ENCODE measurements at places on chromosomes 3 and 15.
A peak's percentile ranks its signal among the peaks of the same experiment; 100 is the strongest.

GRCh38 chr3:80017369-80017768 lies 249.6 kb upstream of the ROBO1 start:
- no peak for DNase-seq

GRCh38 chr3:145170121-145170520 lies 990.9 kb downstream of the PLOD2 start:
- DNase-seq: no peak

DNA sequence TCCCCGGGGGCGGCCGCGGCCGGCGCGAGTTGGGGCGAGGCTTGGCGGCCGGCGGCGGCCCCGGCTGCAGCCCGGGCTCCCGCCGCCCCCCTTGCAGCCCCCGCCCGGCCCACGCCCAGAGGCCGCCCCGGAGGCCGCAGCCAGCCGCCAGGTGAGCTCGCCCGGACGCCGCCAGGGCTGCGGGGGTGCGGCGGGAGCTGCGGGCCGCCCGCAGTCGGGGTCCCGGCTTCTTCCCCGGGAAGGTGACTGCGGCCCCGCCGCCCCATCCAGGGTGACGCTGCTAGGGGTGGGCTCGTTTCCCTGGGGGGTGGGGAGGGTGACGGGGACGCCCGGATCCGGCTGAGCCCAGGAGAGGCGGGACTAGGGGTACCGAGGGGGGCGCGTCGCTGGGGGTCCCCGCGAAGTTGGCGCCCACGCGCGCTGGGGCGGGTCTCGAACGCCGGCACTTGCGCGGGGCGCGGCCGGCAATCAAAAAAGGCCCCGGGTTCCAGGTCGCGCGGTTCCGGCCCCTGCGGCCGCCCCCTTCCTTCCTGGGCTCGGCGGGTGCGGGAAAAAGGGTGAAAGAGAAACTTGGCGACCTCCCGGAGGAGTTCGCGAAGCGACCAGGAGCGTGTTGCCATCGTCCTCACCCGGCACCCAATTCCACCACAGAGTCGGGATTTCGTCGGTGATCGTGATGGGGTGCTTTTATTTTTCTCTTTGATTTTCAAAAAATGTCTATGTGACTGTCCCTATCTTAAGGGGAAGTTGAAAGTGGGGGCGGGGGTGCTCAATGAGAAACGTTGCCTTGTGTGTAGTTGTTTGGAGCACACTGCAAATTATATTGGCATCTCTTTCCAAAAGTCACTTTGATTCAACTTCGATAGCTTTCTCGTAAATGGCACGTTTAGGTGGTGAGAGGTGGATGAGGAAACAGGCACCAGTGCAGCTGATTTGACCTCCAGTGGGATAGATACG lies 619 bp downstream of the ATXN7 start:
- DNase-seq: peak; percentile 63

GRCh38 chr15:80694611-80695098 lies 455 bp upstream of the ABHD17C start:
- DNase-seq: peak; percentile 31

DNA sequence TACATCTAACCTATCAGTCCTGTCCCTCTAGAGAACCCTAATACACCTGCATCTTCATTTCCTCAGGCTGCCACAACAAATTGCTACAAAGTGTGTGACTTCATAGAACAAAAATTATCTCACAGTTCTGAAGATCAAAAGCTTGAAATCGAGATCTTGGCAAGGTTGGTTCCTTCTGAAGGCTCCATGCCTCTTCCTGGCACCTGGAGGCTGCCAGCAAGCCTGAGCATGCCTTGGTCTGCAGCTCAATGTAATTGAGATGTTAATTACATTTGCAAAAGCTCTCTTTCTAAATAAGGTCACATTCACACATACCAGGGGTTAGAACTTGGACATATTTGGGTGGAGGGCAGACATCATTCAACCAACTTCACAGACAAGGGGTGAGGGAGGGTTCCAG lies 86.4 kb upstream of the ABHD17C start:
- no peak for DNase-seq

DNA sequence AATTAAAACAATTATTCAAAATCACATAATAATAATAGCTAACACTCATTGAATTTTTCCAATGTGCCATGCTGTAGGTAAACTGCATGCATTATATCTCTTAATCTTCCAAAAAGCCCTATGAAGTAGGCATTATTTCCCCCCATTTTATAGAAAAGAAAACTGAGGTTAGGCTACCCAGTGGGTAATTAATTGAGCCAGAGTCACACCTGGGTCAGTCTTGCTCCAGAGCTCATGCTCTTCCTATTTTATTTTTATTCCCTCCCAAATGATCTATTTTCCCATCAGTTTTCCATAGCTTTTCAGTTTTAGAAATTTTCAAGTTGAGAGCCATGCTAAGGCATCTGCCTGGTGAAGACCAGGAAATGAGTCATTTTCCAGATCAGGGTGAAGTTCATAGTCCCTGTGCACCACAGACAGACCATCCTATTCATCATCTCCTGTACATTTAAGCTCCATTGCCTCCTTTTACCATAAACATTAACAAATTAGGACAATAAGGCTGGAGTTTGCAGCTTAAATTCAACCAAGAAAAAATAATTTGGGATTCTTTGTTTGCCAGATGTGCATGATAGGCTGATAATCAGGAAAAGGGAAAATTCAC lies 417.3 kb downstream of the OTOL1 start:
- DNase-seq: no peak

- DNase-seq: peak; percentile 3
Measured at GRCh38 chr3:57224856-57225255, 2.7 kb upstream of the APPL1 start.

- DNase-seq: peak; percentile 30
Measured at GRCh38 chr15:90412356-90413194, 24.5 kb downstream of the IQGAP1 start.

- peak; percentile 59 for DNase-seq
Measured at GRCh38 chr3:153626158-153626557, 464.1 kb downstream of the RAP2B start.

DNA sequence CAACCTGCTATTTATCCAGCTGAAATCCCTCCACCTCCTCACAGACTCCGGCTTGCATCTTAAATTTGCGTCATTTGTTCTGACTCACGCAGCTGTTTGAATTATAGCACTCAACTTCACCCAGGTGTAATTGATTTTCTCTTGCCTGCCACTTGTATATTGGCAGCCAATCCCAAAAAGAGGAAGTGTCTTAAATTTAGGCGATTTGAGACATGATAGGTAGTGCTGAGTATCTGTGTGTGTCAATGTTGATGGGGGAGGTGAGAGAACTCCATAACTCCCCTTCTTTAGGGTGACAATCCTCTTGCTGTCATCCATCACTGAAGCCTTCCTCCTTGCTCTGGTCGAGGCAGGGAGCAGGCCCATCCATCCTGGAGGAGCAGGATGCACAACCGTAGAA lies 77.2 kb upstream of the TPRG1 start:
- DNase-seq: no peak

DNA sequence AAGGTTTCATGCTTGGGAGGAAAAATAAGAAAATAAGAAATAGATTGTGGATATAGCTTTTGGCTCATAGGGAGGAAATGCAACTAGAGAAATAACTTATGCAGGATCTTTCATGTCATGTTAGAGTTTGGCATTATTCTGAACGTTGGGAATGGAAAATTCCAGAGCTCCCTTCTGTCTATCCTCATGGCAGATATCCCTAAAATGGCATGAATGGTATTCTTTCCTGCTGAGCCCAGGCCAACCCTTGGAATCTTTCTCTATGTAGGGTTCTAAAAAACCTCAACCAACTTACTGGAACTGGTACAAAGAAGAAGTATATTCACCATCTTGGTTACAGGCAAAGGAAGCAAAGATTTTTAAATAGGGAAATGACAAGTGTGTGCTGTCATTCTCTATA lies 212.5 kb downstream of the CHST2 start:
- no peak for DNase-seq

DNA sequence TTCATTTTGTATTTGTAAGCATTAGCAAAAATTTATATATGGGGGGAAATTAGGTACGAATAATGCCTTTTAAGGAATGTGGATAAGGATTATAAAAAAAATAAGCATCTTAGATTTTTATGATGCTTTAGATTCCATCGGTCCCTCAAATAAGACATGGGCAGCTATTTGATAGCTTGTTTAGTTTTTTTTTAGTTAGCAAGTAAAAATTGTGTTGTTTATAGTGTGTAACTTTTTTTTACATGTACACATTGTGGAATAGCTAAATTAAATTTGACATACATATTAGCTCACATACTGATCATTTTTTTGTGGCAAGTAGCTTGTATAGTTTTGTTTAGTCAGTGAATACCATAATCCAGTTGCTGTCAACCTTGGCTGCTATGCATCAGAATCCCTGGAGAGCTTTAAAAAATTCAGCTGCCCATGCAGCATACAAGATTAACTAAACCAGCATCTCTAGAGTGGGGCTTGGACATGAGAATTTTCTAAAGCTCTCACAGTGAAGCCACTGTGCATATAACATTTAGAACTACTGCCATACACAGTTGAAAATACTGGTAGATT lies 53.9 kb downstream of the TMOD3 start:
- no peak for DNase-seq

GRCh38 chr15:70341566-70341965 lies 243.8 kb upstream of the TLE3 start:
- no peak for DNase-seq

DNA sequence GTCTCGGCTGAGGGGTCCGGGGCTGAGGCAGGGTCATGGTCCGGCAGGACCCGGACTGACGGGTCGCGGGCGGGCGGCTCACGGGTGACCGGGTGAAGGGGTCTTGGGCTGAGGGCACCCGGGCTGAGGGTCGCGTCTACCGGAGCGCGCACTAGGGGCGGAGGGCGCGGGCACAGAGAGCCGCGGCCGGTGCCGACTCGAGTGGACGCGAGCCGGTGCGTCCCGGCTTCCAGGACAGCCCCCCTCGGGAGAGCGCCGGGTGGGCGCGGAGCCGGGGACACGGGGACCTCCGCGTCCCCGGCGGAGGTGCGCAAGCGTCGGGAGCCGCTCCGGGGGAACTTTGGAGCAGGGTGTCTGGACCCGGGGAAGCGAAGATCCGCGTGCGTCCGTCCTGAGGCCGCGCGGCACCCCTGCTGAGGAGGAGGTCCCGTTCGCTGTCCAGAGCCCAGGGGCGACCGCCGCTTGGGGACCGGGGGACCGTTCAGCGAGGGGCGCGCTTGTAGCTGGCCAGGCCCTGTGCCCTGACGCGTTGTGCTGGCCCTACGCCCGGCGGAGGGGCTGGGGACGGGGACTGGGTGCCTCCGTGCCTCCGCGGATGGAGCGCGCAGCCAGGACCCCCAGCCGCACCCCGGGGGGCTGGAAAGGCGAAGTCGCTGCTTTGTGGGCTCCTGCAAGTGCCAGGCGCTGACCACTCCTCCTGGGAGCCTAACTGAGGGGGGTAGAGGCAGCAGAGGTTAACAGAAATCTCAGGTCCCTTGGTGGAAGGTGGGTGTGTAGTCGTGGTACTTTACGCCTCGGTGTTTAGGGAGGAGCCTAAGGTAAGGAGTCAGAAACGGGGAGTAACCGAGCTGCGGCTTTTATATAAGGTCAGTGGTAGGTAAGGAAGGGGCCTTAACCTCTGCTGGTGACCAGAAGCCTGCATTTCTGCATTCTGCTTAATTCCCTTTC lies at the start of gene PPARG:
Gene PPARG (plus strand): TSS at position 889 of the 948 bp plus-strand sequence. CDS start 90,642 bp downstream, outside the sequence.
- DNase-seq: peak; percentile 23

GRCh38 chr3:19248143-19248542 lies 99.8 kb downstream of the KCNH8 start:
- no peak for DNase-seq

- DNase-seq: no peak
Measured at GRCh38 chr3:84008623-84009022, 950.2 kb upstream of the CADM2 start.

- no peak for DNase-seq
Measured at GRCh38 chr3:123448536-123449101, at the start of gene ADCY5. Gene ADCY5 (minus strand): TSS chr3:123449090. CDS start chr3:123448545, 545 bp downstream.

GRCh38 chr3:113140876-113141275 lies 70.5 kb upstream of the BOC start:
- peak; percentile 33 for DNase-seq

DNA sequence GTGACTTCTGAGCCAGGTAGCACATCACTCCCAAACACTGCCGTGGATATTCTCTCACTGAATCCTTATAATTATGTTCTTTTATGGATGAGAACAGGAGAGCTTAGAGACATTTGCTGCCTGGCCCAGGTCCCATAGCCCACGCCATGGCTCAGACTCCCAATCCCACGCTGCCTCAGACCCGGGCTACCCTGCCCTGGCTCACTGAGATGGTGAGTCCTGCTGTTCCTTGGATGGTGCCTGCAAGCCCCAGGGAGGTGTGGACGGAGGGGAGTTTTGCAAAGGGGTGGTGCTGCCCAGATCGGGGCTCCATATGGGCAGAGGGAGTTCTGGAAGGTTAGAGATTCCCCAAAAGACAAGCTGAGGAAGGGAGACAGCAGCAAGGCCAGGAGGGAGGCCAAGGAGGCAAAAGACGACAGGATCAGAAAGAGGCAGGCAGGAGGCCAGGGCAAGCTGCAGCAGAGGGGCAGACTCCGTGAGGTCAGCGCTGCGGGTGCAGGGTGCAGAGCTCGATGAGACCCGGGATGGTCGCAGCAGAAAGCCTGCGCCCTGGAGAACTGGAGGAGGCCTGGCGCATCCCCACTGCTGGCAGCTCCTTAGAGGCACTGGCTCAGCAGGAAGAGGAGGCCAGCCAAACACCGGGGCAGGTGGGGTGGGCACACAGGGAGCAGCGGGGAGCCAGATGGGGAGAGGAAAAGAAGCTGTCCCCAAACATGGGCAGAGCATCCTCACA lies 95.7 kb upstream of the ALDH1A3 start:
- no peak for DNase-seq

- DNase-seq: no peak
Measured at GRCh38 chr15:38860253-38860652, 295.6 kb upstream of the RASGRP1 start.

DNA sequence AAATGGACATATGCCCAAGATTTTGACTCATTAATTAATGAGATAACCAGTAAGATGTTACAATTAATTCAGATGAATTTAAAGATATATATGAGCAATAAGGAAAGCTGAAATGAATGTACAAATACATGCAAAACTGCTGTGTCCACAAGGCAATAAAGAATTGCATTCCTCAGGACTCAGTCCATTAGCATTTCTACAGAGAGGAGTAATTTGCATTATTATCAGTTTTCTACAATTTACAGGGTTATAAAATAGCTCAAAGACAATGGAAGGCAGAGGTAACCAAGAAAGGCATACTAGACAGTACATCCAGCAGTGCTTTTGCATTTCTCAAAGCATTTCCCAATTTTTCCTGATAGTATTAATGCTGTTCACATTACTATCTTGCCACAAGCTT lies 377.1 kb upstream of the GOLIM4 start:
- DNase-seq: no peak

DNA sequence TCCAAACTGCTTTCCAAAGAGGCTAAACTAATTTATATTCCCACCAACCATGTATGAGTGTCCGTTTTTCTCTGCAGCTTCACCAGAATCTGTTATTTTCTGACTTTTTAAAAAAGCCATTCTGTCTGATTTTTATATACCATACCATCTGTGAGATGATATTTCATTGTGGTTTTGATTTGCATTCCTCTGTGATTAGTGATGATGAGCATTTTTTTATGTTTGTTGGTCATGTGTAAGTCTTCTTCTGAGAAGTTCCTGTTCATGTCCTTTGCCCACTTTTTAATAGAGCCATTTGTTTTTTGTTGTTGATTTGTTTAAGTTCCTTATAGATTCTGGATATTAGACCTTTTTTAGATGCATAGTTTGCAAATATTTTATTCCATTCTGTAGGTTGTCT lies 179.4 kb upstream of the ALCAM start:
- DNase-seq: no peak

Data from activated CD4-positive, alpha-beta T cell treated with anti-CD3 and anti-CD28 coated beads, Interleukin-2, Interleukin-6, amounts not matched to agents 100 ng/mL and 50 ng/mL, durations not matched to agents 16 hours and 8 hours (primary cell).